ENCODE measurements at places on chromosomes 4 and X.

GRCh38 chrX:55159551-55159950 is 60.6 kb upstream of the PAGE5 start:
- no peak for DNase-seq

- DNase-seq, result no peak
These were observed 18.7 kb downstream of the NDNF start for GRCh38 chr4:121053601-121054143.

- no peak for DNase-seq
These were observed 11.5 kb downstream of the PPP2R2C start for GRCh38 chr4:6460876-6461275.

DNA sequence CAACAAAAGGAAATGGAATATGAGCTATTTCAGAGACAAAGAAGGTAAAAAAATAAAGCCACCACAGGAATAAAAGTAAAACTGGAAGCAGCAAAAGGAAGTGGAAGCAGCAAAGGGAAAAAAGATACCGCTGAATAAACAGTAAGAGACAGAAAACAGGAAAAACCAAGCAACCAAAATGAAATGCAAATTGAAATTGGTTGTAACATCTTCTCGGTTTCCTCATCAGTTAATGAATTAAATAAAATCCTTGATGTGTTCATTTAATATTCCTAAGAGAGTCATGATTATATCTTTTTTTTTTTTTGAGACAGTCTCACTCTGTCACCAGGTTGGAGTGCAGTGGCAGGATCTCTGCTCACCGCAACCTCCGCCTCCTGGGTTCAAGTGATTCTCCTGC is 132.8 kb downstream of the DLG3 start:
- no peak for DNase-seq

- DNase-seq, result no peak
These were observed 612 bp upstream of the RRAGB start for GRCh38 chrX:55716937-55717336.

DNA sequence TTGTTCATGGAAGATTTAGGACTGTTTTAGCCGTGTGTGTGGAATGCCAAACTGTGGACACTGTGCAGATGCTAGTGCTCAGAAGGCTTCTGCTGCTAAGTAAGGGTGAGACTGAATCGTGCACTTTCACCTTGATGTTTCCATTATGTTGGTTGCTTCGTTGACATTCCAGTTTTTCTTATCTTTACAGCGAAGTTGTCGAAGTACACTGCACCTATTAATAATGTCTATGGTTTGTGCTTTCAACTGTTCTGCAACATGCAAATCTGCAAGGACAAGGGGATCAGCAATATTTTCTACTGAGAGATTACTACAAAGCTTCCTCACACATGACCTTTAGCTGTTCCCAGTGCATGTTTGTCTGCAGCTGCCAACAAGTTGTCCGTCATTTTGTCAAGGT is 67.7 kb downstream of the UGT2A3 start:
- no peak for DNase-seq

- no peak for DNase-seq
These were observed 919.6 kb upstream of the DIAPH2 start for GRCh38 chrX:95764972-95765451.

DNA sequence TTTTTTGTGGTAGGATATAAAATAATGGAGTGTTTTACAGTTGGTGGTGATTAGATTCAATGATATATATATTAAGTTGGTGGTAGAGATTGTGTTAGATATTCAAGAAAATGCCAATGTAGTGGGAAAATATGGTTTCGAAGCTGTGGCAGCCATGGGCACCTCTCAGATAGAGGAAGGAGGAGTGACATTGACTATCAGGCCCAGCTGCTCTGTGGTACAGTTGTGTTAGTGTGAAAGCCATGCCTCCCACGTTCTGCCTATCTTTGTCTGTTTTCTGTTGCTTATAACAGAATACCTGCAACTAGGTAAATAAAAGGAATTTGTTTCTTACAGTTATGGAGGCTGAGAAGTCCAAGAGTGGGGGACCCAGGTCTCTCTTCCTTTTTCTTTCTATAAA is 101.9 kb downstream of the ARHGAP10 start:
- DNase-seq, result no peak

- no peak for DNase-seq
These were observed 171.0 kb upstream of the PPP1R2C start for GRCh38 chrX:42948723-42949657.

- no peak for DNase-seq
These were observed 89.4 kb upstream of the TRIM2 start for GRCh38 chr4:153114771-153115321.

GRCh38 chr4:84870398-84871163 is 95.9 kb downstream of the WDFY3 start:
- no peak for DNase-seq

DNA sequence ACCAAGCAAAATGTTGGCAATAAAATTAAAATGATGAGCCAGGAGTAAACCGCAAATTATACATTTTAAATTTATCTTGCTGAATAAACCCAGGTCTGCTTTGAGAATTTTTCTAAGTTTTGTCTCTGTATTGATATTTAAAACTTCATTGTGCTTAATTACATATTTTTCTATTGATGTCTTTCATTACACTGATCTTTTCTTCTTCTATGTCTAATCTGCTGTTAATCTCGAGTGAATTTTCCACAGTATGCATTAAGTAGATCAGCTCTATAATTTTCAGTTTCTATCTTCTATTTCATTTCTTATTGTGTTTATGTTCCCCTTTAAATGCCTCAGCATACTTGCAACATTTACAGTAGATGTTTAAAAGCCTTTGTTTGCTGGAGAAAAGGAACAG is 918.7 kb downstream of the FAT4 start:
- no peak for DNase-seq

- peak; percentile 37 for DNase-seq
These were observed 232.3 kb downstream of the FRMPD4 start for GRCh38 chrX:12370497-12370986.

- no peak for DNase-seq
These were observed 103.0 kb downstream of the ANXA5 start for GRCh38 chr4:121593760-121594159.

DNA sequence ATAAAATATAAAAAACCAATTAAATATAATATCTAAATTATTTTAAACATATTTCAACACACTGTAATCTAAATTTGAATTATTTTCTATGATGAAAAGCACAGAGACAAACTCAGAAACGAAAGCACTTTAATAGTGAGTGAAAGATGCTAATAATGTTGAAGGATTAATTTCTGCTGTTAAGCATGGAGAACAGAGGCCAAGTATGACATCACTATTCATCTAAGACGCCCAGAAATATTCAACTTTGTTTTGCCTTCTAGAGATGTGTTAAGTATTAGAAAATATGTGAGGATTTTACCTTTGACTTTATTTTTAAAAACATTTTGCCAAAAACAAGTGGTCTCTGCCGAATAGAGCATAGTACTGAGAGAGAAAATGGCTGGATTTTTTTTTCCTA is 19.3 kb downstream of the ARHGEF6 start:
- no peak for DNase-seq

- no peak for DNase-seq
These were observed 389.3 kb upstream of the EPHA5 start for GRCh38 chr4:66059556-66059955.

DNA sequence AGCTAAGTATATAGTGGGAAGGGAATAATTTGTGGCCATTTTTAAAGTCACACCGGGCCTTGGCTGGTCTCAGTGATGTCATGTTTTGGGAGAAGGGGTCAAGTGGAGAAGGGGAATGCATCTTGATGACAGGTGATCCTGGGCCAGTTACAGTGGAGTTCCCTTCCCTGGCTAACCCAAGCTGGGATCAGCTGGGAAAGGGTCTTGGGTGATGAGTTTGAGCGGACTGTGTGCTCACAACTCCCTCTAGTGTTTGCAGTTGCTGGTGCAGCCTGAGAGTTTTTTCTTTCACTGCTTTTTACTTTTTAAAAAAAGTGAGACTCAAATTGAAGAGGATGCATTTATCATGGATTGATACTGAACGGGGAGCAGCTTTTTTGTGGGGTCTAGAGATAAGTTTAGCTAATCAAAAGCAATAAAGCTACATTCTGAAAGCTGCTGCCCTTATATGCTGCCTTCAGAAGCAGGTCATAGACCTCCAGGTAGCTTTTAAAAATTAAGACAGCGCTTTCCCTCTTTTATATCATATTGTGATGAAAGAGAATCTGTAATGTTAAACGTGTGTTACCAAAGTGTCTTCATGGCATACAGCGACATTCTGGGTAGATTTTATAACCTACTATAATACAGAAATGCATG is 164.7 kb downstream of the DCLK2 start:
- no peak for DNase-seq

- DNase-seq, result no peak
These were observed 32.0 kb upstream of the SGMS2 start for GRCh38 chr4:107792711-107793110.

- no peak for DNase-seq
These were observed 114.2 kb downstream of the COMMD8 start for GRCh38 chr4:47349326-47349725.

DNA sequence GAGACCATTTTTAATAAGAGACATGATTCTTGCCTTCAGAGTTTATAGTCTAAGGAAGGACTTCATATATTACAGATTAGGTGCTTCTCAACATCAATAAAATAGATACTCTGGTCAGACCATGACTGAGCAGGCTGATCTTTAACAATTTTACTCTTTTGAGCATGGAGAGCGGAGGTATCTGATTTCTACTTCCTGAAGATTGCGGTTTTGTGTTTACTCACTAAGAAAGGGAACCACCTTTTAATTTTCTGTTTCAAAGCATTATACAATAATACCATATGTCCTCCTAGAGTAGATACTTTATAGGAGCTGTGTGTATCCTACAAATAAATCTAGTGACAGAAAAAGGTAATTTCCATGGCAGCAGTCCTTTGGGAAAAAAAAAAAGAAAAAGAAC is 12.5 kb downstream of the MORC4 start:
- no peak for DNase-seq

GRCh38 chrX:20265726-20266681 is 705 bp downstream of the RPS6KA3 start:
- DNase-seq, result no peak

DNA sequence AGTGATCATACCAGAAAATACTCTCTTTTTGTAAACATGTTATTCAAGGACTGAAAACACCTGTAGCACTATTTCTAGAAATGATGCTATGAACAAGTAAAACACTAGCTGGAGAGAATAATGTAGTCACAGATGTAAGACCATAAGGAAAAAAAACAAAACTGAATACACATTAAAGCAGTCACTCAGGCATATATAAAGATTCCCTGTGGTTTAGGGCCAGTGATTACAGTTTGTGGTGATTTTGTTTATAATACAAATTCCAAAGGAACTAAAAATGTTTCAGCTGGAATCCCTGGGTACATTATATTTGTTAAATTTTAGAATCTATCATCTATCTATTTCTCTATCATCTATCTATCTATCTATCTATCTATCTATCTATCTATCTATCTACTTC is 777.8 kb upstream of the FRG1 start:
- DNase-seq, result no peak

GRCh38 chrX:10533696-10534365 is 86.6 kb downstream of the MID1 start:
- DNase-seq, result no peak

DNA sequence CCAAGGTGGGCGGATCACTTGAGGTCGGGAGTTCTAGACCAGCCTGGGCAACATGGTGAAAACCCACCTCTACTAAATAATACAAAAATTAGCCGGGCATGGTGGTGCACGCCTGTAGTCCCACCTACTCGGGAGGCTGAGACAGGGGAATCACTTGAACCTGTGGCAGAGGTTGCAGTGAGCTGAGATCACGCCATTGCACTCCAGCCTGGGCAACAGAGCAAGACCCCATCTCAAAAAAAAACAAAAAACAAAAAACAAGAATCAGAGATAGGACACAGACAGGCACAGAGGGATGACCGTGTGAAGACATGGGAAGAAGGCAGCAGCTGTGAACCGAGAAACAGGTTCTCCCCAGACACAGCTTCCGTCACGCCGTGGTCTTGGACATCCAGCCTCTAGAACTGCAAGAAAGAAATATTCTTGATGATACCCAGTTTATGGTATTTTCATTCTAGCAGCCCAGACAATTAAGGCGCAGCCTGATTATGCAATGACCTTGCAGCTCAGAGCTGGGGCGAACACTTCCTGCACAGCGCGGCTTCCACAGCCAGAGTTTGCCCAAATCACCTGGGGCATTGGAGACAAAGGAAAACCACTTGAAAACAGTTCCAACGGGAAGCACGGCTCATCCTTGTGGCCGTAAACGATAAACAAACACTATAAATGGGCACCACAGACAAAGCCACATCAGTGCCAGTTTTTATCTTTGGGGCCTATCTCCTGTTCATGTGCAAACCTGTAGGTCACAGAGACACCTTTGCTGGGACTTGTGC is 4.2 kb upstream of the ARSD start:
- no peak for DNase-seq

- no peak for DNase-seq
These were observed 63.6 kb downstream of the AR start for GRCh38 chrX:67607466-67607865.

DNA sequence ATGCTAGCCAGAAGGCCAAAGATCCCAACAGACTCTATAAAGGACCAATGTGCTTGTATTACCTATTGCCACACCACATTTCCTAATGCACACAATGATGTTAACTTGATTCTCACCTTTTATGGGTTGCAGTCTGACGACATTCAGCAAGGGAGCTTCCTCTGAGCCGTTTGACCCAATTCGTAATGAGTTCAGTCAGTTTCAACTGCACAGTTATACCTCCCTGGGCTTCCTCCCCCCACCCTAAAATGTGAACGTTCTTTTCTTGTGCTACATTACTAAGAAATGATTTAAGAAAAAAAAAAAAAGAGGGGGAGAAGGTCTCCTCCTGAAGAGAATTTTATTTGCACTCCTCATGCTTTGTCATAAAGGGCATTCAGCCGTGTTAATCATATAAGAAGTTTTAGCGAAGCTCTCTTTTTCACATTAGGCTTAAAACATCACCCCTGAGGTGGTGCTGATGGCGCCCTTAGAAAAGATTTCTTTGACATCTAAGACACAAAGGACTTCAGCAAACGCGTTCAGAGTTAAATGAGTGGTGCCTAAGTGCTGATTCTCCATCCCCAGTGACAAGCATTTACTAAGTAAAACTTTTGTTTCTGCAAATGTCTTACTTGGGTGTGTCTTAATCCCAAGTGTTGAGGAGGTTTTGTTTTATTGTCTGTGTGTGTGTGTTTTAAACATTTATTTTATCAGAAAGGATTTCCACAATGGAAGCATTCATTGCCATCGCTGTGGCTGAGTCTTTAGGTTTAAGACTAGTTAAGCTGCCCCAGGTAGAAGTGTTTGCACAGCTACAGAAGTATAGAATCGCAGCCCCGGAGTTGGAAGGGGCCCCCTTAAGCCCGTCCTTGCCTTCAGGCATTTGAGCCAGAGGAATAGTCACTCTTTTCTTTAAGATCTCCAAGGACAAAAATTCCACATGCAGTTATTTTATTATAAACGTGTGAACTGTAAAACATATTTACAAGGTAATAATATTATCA is 15.2 kb upstream of the GPC3 start:
- DNase-seq, result no peak
